Motor neuron (in vitro differentiated cells): ENCODE measurements at places on chromosomes 11 and 22. TPM values are rescaled to one million over a fixed set of nuclear protein-coding genes. Genes with fewer than 3 reads are reported as not detected.
A peak's percentile ranks its signal among the peaks of the same experiment; 100 is the strongest.

DNA sequence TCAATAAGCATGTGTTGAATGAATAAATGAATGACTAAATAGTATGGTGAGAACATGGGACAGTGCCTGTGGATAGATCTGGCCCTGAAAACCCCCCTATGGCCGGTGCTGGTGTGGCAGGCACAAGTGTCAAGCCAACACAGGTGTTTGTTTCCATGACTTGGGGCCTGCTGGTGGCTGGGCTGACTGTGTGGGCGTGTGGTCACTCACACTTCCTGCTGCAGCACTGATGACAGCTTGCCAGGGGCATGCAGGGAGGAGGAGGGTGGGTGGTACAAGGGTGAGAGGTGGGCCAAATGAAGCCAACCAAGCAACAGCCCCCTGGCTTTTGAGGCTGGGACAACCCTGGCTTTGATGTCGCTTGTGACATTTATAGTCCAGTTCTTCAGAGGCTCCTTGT lies 30.3 kb upstream of the ABCC8 start:
- no peak for ATAC-seq

IGHMBP2 gene
- total RNA-seq, result 7.7 and 8.9 TPM in 2 replicates

NCF4 gene
- total RNA-seq, result not detected in 2 replicates

GRCh38 chr11:94793002-94793401 lies 24.8 kb downstream of the AMOTL1 start:
- ATAC-seq, result no peak

DNA sequence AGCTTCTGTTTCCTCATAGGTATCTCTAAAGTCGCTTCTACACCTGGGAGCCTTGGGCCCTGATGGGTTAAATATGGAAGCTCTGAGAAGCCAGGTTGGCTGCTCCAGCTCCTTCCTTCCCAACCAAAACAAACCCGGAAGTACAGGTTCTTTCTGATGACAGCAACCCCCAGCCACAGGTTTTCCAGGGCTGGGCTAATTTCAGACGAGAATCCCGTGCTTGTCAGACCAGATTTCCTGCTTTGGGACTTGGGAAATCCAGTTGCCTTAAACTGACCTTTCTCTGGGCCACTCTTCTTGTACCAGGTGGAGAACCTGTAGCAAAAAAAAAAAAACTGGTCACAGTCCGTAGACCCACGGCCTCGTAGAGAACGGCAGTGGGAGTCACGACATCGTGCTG lies 51.9 kb downstream of the RBX1 start:
- ATAC-seq, result no peak

C11orf86 gene
- 1.0 TPM in 1 of 2 replicates, not detected in the other for total RNA-seq

DNA sequence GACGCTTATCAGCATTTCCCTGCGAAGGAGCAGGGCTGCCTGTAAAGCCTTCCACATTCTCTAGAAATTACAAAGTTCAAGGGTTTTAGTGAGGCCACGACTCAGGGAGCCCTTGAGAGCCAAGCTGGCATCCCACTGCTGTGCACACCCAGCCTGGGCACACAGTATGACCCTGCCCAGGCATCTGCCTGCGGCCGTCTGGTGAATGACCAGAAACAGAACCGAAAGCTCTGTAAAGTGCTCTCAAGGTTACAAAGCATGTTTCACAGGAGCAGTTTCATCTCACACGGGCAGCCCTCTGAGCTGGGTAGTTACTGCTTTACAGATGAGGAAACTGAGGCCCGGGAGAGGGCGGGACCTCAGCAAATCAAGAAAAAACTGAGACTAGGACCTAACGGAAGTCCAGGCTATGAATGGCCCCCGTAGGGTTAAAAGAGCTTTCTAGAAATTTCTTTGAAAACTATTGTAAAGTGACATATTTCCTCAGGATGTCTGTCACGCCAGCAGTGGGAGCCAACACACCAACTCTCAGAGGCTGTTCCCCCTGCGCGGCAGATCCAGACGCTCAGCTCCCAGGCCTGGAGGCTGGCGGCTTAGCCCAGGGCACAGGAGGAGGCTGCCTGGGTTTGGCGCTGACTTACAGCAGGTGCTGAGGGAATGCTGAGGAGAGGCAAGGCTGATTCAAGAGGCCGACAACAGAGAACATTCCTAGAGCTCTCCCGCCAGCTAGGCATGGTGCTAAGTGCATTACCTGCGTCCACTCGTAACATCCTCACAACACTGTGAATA lies 7.7 kb upstream of the TCF20 start:
- peak; percentile 17 for ATAC-seq

MS4A14 gene
- 0.43 and 0.44 TPM in 2 replicates for total RNA-seq

GRCh38 chr22:28833276-28833923 lies 33.0 kb upstream of the XBP1 start:
- no peak for ATAC-seq

DNA sequence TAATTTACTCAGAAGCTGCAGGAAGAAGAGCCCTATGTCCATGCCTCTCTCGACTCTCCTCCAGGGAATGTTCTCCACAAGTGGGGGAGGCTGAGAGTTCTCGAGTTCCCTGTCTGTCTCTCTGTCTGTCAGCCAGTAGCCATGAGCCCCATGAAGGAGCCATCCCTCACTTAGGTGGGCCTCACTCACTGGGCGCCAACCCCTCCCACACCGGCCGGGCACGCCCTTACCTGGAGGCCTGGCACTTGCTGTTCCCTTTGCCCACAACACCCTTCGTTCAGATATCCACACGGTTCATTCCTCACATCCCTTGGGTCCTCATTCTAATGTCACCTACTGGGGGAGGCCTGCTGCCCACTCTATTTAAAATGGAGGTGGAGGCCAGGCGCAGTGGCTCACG lies 14.2 kb upstream of the IL10RA start:
- no peak for ATAC-seq

MS4A3 gene
- total RNA-seq, result not detected in 2 replicates

HTR3A gene
- total RNA-seq, result 0.05 and 0.31 TPM in 2 replicates

TMEM41B gene
- 28.4 and 30.9 TPM in 2 replicates for total RNA-seq

- peak; percentile 75 for ATAC-seq
These were observed 18.7 kb upstream of the SCGB1D1 start for GRCh38 chr11:62171261-62171723.

CNGA4 gene
- 0.18 and 0.29 TPM in 2 replicates for total RNA-seq

F2 gene
- 0.14 and 0.41 TPM in 2 replicates for total RNA-seq

DNA sequence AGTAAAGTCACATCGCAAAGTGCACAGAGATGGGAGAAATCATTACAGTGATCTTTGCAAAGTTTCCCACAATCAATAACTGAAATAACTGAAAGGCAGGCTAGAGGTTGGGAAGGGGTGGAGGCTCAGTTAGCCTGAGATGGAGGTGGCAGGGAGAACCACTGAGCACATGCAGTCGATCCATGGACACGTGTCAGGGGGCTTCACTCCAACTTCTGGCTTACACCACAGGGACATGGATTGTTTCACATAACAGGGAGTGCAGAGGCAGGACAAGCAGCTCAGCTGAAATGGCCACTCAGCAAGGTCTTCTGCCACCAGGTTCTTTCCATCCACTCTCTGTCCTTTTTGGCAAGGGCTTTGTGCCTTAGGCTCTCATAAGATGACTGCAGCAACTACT lies 35.1 kb upstream of the MICAL2 start:
- ATAC-seq, result no peak

- peak; percentile 67 for ATAC-seq
These were observed 60.7 kb upstream of the FADD start for GRCh38 chr11:70142221-70142875.
